ENCODE measurements at places on chromosomes 12 and 14.
A peak's percentile ranks its signal among the peaks of the same experiment; 100 is the strongest.

DNA sequence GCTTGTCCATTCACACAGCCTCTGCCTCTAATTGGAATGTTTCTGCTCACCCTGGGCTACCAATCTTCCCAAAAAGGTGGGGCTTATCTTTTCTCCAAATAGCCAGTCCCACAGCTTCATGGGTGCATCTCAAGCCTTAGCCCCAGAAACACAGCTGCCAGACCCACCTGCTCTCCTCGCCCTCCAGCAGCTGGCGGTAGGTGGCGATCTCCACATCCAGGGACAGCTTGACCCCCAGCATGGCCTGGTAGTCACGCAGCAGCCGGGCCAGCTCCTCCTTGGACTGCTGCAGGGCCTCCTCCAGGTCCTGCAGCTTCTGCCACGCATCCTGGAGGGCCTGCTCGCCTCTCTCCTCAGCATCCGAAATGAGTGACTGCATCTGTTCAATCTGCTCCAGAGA lies 11.1 kb downstream of the KRT77 start:
- DNase-seq = no peak

DNA sequence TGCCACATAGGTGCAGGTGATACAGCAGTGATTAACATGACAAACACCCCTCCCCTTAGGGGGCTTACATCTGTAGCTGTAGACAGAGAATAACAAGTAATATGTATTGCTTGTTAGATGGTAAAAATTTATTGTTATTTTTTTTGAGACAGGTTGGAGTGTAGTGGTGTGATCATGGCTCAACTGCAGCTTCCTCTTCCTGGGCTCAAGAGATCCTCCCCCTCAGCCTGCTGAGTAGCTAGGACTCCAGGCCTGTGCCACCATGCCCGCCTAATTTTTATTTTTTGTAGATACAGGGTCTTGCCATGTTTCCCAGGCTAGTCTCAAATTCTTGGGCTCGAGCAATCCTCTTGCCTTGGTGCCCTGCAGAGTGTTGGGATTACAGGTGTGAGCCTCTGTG lies 19.8 kb downstream of the DIP2B start:
- DNase-seq = no peak

DNA sequence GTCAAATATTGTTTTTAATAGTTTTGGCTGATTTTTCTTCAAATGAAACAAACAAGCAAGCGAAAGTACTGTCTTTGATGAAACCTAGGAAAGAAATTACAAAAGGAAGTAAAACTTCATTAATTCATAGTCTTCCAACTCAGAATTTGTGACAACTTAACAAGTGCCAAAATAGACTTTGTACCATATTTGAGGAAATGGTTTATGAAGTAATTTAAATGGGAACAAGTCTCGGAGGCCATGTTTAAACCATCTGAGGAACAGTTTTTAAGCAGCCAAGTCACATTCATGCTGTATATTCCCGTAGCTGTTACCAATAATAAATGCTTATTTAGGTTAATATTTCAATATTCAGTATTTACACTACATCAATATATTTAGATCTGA lies 745 bp upstream of the ARHGDIB start:
- DNase-seq = no peak

DNA sequence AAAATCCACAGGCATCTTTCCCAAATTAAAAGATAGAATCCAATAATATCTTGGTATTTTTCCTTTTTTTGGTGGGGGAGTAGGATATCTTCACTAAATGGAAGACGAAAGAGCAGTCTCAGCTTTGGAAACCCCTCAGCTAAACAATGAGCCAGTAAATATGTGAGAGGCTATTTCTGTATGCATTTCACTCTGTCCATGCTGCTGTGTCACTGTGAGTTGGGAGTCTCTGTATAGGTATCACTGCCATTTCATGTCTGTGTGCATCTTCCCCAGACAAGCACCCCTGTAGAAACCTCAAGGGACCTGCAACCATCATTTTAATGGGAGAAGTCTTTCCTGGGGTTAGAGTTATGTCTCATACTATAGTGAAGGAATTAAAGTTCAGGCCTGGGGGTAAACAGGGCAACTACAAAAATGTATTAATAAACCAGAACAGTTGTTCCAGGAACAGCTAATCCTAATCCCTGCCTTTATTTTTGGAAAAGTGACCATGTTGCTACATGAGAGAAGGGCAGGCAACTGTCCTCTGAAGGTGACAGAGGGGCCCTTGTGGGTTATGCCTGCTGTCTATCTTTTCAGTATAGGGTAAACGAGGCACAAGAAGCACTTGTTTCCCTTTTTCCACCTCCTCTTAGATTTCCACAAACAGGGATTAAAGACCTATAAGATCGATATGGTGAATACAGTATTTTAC lies 11.3 kb upstream of the STAC3 start:
- no peak for DNase-seq

DNA sequence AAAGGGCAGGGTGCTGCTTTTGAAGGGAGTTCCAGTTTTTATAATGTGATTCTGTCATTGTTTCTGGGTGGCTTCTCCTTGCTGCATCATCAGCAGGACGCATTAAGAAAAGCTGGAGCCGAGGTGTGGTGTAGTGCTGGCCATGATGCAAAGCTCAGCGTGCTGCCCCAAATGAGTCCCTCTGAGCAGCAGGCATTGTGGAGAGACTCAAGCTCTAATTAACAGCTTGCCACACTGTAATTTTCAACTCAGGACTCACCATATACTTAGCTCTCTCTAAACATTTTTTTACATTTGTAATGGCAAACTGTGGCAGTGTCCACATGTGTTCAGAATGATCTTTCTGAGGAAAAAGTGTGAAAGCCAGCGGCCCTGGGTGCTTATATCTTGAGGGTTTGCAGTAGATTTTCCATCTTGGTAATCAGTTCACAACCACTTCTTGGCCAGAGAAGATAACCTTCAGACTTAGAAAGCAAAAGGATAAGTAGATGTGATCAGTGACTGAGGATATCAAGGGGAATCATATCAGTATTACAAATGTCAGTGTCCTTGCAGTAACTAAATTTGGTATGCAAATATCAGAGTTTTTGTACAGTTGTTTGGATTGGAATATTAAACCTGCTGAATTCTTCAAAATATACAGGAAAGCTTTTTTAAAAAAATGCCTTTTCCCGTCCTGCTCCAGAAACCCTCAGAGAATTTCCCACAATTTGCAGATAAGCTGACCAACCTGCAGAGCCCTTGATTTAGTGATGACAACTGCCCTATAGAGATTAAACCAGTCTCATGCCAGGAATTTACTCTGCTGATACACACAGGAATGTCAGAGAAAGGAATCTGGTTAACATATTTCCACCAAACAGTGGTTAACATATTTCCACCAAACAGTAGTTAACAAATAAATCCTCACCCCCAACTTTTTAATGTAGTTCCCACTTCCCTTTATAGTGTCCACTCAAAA lies 63.6 kb downstream of the DAAM1 start:
- no peak for DNase-seq

- no peak for DNase-seq
Observed at GRCh38 chr14:101179691-101180211, 276.2 kb upstream of the RTL1 start.

- DNase-seq = no peak
Observed at GRCh38 chr12:115312901-115313300, 628.9 kb upstream of the TBX3 start.

- DNase-seq = no peak
Observed at GRCh38 chr14:23750357-23750756, 114.2 kb downstream of the DHRS2 start.

DNA sequence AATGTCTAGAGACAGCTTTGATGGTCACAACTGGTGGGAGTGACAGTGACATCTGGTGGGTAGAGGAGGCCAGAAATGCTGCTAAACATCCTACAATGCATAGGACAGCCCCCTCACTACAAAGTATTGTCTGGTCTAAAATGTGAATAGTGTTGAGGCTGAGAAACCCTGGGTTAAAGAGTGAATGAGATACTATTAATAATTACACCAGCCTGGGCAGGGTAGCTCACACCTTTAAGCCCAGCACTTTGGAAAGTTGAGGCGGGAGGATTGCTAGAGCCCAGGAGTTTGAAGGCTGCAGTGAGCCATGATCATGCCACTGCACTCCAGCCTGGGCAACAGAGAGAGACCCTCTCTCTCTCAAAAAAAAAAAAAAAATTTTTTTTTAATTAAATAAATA lies 11.1 kb downstream of the SVOP start:
- no peak for DNase-seq

DNA sequence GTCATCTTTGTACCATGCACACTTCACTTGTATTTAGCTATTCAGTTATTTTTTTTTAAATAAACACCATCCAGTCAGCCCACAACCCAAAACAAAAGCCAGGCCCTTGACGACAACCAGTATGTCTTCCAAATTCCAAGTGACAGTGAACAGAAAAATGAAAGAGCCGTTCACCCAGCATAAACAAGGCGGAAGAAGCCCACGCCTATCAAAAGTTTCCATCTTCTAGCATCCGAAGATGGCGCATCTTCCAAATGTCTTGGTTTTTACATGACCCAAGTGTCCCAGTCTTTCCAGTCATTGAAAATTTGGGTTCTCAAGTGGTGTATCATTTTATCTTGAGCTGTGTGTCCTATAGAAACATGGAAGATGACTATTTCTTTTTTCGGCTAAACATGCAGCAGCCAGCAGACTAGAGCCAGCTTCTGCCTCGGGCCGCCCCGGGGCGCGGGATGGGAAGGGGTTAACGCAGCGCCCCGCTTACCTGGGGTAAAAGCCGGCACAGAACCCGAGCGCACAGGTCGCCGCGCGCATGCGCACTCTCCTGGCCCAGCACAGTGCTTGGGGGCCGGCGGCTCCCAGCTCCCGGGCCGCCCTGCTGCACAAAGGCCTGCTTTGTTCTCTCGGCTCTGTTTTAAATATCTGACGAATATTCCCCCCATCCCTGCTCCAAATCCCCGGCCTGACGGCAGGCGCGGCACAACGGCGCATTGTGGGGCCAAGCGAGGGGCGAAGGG lies 164.8 kb downstream of the ZFP36L1 start:
- peak; percentile 52 for DNase-seq

All from activated B cell treated with CpG ODN at 0.5 μM for 24 hours (primary cell).